Activated CD4-positive, alpha-beta T cell treated with anti-CD3 and anti-CD28 coated beads for 4 hours (primary cell): ENCODE measurements at places on chromosomes 2 and 18.

DNA sequence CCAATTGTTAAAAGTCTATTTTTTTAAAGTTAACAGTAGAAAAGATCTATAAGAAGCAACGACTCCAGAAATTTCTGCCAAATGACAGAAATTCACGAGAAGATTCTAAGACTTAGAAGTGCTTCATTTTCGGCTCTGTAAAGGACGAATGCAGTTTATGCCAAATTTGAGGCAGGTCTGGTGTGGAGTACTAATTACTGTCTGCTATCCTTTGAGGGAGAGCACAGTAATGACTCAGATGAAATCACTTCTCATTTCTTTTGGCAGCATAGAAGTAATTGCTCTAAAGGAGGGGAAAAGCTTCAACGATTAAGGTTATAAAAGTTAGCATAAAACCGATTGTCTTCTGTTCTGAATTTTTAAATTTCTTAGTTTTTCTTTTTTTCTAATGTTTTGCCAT, 11.4 kb downstream of the G6PC2 start:
- DNase-seq, result no peak

DNA sequence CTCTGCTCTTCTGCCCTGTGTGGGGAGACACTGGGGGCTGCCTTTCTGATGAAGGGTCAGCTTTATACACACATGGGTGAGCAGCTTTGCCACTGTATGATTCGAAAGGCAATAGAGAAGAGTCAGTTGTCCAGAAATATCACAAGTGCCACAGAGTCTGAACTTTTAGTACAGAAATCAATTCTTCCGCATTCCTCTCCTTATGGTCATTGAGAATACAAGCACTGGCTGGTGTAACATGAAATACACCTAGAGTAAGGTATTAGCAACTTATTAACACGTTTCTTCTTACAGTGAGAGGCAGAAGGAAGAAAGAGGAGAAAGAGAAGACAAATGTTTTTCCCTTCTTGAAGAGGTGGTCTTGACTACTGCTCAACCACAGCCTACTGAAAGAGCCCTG, 579.2 kb downstream of the ZEB2 start:
- no peak for DNase-seq

GRCh38 chr2:166057370-166058164, 70.3 kb downstream of the SCN1A start:
- DNase-seq, result no peak

DNA sequence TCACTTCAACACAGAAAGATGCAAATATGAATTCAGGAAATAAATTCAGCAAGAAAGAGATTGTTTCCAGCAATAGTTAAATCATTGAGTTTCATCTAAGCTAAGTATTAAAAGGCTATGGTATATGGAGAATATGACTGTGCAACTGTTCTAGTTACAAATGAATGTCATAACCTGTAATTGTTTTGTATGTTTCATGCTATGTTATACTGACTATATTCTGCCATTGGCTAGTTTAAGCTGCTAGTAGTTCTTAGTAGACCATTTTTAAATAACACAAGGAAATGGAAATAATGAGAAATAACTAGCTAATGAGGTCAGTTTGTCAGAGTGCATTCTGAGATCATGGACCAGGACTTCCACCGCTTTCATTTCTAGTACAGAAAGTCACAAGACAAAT, 1154.9 kb upstream of the TMEFF2 start:
- DNase-seq, result no peak

GRCh38 chr18:29512203-29512602, 1335.3 kb upstream of the CDH2 start:
- no peak for DNase-seq

- no peak for DNase-seq
These were observed 59.0 kb downstream of the CCDC68 start for GRCh38 chr18:54900290-54900689.

DNA sequence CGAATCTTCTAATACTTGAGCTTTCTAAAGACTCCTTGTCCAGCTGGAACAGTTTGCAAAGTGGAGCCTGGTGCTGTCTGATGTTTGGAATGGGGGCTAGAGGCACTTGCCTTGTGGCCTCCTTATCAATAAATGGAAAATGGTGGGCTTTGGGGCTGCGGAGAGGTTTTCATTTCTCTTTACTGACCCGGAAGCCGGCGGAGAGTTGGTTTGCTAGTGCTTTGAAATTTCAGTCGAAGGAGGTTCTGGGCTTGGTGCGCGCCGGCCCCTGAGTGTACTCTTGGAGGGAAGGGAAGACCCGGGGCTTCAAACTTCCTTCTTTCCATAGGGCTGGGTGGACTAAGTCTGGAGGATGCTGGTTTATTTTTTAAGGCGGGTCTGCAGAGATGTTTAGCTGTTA, 714 bp downstream of the RPIA start:
- peak; percentile 20 for DNase-seq

GRCh38 chr2:121080013-121080772, 204.8 kb downstream of the TFCP2L1 start:
- DNase-seq, result no peak

GRCh38 chr2:227473122-227473461, 1.1 kb downstream of the AGFG1 start:
- DNase-seq, result no peak

DNA sequence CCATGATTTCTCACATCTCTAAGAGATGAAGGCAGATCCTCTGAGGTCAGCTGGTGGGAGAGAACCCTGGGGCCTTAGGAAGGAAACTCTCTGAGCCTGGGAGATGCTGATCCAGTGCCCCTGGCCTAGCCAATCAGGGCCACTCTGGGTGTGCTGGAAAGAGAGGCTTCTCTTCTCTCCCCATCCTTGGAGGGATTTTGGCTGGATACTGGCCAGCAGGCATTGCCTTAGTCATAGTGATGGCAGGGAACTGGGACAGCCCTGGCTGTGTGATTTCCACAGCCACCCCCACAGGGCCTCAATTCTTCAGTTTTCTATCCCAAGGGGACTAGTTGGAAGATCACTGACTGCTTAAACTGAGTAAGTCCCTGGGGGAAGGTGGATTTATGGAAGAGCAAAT, 26.6 kb upstream of the PLB1 start:
- DNase-seq, result no peak
